ENCODE measurements at places on chromosomes 7 and 10.

- DNase-seq, result no peak
Measured at GRCh38 chr10:125482637-125483036, 200.3 kb downstream of the TEX36 start.

DNA sequence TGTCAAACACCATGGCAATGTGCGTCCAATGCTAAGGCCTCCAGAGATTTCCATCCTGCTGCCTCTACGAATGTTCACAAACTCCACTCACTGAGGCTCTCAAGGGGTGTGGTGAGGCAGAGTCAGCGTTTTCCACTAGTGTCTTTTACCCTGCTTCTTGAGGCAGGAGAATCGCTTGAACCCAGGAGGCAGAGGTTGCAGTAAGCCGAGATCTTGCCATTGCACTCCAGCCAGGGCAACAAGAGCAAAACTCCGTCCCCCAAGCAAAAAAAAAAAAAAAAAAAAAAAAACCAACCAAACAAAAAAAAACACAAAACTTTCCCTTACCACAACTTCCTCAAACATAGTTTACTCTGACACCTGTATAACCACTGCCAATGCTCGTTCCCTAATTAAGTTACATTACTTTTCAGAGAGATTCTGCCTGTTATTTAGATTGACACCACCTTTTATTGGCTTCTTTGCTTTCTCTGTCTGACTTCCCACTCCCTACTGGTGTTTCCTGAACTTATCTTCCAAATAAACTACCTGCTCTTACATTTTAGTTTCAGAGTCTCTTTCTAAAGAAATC lies 102.1 kb upstream of the ZNF746 start:
- peak; percentile 85 for DNase-seq

- no peak for DNase-seq
Measured at GRCh38 chr7:113797420-113798010, 121.3 kb downstream of the PPP1R3A start.

DNA sequence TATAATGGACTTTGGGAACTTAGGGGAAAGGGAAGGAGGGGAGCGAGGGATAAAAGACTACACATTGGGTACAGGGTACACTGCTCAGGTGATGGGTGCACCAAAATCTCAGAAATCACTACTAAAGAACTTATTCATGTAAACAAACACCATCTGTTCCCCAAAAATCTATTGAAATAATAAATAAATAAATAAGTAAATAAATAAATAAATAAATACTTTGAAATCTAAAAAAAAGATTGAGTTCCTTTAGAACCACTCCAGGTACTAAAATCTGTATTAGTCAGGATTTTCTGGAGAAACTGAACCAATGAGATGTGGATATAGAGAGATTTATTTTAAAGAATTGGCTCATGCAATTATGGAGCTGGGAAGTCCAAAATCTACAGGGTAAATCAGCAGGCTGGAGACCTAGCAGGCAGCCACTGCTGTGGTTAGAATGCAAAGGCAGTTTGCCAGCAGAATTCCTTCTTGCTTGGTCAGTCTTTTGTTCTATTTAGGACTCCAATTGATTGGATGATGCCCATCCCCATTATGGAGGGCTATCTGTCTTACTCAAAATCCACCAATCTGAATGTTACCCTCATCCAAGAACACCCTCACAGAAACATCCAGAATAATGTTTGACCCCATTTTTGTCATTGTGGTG lies 8.9 kb downstream of the IGFBP1 start:
- DNase-seq, result no peak

- DNase-seq, result no peak
Measured at GRCh38 chr10:124820121-124820520, 18.5 kb downstream of the ABRAXAS2 start.

DNA sequence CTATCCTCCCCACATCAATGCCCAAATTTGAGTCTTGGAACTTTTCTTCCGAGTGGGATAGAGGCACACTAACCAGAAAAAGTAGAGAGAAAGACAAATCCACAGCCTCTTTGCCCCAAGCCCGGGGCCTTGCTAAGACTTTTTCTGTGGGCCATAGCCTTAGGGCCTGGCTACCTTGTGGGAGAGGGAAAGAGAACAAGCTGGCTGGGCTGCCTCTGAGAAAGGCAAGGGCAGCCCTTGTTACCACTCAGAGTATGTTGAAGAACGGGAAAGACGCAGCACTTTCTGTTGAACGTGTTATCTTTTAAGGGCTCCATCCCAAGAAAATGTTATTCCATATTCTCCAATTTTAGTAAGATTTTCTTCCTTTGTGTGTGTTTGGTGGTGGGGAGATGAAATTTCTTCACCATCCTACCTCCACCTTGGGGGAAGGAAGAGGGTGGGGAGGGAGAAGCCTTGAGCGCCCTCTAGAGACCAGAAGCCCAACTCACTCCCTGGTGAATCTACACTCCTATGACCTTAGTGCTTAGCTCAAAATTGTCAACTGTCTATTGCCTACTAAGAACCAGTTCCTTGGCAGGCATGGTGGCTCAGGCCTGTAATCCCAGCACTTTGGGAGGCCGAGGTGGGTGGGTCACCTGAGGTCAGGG lies 3.9 kb upstream of the NRF1 start:
- DNase-seq, result peak; percentile 39

- DNase-seq, result peak; percentile 40
Measured at GRCh38 chr7:86939197-86939814, 120.1 kb downstream of the ELAPOR2 start.

- DNase-seq, result no peak
Measured at GRCh38 chr10:44334091-44334490, 50.8 kb downstream of the CXCL12 start.

DNA sequence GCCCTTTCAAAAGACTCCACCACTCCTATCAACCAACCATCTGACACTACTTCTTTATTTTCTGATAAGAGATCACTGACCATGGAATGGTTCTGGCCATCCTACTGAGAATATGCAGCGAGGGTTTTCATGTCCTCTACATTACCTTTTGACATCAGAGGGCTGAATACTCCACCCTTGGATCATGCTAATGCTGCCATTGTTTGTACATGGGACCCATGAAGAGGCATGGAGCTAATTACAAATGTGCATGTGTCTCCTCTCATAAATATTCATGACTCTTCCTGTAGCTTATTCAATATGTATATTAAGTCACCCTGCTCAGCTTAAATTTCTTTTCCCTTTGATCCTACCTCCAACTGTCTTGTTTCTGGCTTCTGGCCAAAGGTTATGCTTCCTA lies 1065.8 kb upstream of the GHITM start:
- DNase-seq, result no peak

GRCh38 chr7:130356121-130356875 lies 11.7 kb downstream of the CPA5 start:
- DNase-seq, result no peak

- DNase-seq, result no peak
Measured at GRCh38 chr7:69114374-69114773, 483.9 kb upstream of the AUTS2 start.

GRCh38 chr7:72462311-72462710 lies 50.2 kb upstream of the CALN1 start:
- DNase-seq, result no peak

DNA sequence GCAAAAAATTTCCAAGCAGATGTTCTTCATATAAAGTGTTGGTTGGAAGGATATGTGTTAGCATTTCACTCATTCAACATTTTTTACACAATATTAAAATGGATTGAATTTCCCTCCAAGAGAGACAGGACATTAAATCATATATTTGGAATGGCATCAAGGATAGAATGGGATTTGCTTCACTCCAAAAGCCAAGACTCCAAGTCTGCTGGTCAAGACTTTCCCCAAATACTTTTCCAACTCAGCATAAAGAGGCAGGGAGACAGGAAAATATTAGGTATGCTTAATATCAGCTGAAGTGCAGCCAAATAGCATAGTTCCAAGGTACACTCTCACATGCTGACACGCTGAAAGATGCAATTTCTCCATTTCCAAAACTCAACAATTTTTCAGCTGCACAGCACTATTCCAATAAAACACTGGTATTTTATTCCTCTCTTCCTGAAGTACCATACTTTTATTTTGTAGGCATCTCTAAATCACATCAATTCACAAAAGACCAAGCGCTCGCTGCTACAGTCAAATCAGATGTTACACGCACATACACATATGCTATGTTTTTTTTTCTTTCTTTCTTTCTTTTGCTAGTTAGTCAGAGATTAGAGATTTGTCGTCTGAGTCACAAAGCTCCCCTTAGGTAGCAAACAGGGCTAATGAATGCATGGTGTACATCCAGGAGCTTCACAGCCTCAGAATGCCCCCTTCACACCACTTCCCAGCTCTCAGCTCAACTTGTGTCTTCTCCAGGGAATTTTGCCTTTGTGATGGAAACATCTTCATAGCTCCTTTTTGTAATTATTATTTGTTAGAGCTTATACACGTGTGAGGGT lies 1033.8 kb upstream of the AUTS2 start:
- no peak for DNase-seq
